Stimulated activated CD4-positive, alpha-beta T cell treated with anti-CD3 and anti-CD28 coated beads, Interleukin-1b, Interleukin-23, amount 100 ng/mL, for 4 hours (primary cell): ENCODE measurements at places on chromosomes 7 and 10.

GRCh38 chr10:88889559-88890337 lies 9.7 kb downstream of the STAMBPL1 start:
- no peak for DNase-seq

GRCh38 chr7:68288144-68288593 lies 1291.5 kb downstream of the TYW1 start:
- no peak for DNase-seq

DNA sequence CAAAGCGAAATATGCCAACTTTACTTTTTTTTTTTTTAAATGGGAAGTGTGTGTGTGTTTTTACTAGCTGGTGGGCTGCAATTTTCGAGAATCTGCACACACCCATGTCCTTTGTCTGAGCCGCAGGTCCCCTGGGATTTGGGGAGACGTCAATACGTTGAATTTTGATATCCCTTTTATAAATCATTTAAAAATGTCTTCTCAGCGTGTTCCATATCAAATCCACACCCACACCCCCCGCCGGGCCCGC lies 404 bp upstream of the FMC1 start:
- DNase-seq = peak; percentile 65

GRCh38 chr10:100009283-100009792 lies 409 bp downstream of the DNMBP start:
- no peak for DNase-seq

- no peak for DNase-seq
Observed at GRCh38 chr7:44433255-44434022, 57.0 kb downstream of the NUDCD3 start.

GRCh38 chr7:81399471-81399870 lies 370.4 kb downstream of the HGF start:
- DNase-seq = no peak

- no peak for DNase-seq
Observed at GRCh38 chr7:39458061-39458745, 108.0 kb upstream of the YAE1 start.

- DNase-seq = no peak
Observed at GRCh38 chr10:77625379-77625778, 12.2 kb downstream of the KCNMA1 start.

- no peak for DNase-seq
Observed at GRCh38 chr7:120742372-120742771, 115.6 kb downstream of the TSPAN12 start.

- DNase-seq = no peak
Observed at GRCh38 chr7:156049366-156049765, 237.1 kb upstream of the SHH start.
